ENCODE measurements at places on chromosomes 1 and 21.
A peak's percentile ranks its signal among the peaks of the same experiment; 100 is the strongest.

GRCh38 chr1:195345149-195345548 is 1263.1 kb downstream of the KCNT2 start:
- no peak for DNase-seq

GRCh38 chr21:22399681-22400514 is 1401.7 kb downstream of the NCAM2 start:
- DNase-seq, result no peak

- DNase-seq, result peak; percentile 23
Measured at GRCh38 chr1:95013950-95014574, 58.7 kb downstream of the ALG14 start.

DNA sequence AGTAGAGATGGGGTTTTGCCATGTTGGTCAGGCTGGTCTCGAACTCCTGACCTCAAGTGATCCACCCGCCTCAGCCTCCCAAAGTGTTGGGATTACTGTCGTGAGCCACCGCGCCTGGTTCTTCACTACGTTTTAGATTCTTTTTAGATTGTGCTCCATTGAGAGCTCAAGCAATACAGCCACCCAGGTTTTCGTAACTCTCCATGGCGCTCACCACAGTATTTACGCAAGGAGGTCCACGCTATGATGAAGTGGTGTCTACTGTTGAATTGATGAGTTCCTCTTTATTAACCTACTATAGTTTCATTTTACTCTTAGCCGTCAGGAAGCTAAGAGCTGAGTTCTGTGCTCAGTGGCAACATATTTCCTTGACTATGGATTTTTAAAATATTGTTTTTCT is 1.8 kb upstream of the KIF1B start:
- DNase-seq, result no peak

DNA sequence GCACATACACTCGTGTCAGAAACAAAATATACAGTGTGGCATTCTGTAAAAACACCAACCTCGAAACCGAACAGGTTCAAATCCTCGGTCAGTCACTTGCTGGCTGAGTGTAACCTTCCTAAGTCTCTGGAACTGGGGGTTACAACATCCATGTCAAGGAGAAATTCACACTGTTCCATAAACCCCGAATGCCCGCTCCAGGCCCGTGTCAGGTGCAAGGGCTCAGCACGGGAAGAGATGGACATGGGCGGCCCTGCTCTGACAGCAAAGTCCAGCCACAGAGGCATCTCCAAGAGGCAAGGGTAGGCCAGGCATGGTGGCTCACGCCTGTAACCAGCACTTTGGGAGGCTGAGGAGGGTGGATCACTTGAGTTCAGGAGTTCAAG is 79.5 kb downstream of the SLC66A1 start:
- DNase-seq, result no peak

GRCh38 chr21:41600961-41601572 is 93.1 kb upstream of the TMPRSS2 start:
- no peak for DNase-seq

- DNase-seq, result no peak
Measured at GRCh38 chr1:87705233-87705632, 376.6 kb downstream of the LMO4 start.

DNA sequence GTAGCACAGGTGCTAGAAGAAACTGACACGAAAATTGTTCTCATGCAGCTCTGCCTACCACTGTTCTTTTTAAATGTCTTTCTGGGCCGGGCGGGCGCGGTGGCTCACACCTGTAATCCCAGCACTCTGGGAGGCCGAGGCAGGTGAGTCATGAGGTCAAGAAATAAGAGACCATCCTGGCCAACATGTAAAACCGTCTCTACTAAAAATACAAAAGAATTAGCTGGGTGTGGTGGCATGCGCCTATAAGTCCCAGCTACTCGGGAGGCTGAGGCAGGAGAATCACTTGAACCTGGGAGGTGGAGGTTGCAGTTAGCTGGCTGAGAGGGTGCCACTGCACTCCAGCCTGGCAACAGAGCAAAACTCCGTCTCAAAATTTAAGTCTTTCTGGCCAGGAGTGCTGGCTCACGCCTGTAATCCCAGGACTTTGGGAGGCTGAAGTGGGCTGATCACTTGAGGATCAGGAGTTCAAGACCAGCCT is 947 bp upstream of the RIT1 start:
- DNase-seq, result no peak

DNA sequence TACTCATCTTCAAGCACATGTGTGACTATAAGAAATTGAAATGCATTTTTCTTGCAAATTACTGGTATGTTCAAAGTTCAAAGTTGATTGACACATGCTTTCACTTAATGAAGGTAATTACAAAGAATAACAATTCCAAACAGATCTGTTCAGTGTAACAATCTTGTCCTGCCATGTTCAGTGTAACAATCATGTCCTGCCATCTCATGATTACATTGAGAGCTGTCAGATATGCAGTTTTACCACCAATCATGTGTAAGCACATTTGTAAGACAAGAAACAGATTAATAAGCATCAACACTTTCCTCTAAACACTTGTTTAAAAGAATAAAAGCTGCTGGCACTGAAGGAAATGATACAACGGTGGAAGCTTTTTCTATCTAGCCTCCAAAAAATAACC is 80.3 kb upstream of the ZNF281 start:
- DNase-seq, result no peak

DNA sequence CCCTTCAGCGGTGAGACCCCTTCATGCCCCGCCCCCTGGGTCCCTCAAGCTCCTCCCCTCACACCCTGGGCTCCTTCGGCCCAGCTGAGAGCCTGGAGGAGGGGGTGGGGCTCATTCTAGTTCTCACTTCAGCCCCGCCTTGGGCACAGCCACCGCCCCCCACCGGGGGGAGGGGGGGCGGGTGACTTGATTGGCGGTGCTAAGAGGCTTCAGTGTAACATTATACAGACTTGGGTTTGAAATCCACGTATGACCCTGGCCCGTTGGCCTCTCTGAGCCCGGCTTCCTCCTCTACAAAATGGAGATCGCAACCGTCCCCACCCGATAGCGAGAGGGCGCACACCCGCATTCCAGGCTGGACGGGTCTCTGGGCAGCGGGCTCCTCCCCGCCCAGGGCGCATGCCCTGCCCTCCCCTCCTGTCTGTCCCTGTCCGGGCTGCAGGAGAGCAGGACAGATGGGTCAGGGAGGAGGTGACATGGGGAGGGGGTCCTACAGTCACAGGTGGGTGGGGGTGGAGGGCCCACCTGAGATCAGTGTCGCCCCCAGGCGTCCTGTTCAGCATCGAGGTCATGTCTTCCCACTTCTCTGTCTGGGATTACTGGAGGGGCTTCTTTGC is 5.1 kb downstream of the CLCNKB start:
- DNase-seq, result no peak

Data from NCI-H2081 (cell line).